ENCODE measurements at places on chromosomes 16 and 17.

- no peak for DNase-seq
These were observed 8.8 kb downstream of the RPL19 start for GRCh38 chr17:39208893-39209292.

GRCh38 chr17:10036511-10037061 lies 131.5 kb upstream of the RCVRN start:
- no peak for DNase-seq

GRCh38 chr16:5706211-5706610 lies 608.6 kb upstream of the EEF2KMT start:
- DNase-seq: no peak

- no peak for DNase-seq
These were observed 288.5 kb downstream of the CDH13 start for GRCh38 chr16:82915139-82915824.

GRCh38 chr17:5822281-5823060 lies 238.2 kb upstream of the NLRP1 start:
- DNase-seq: peak; percentile 70

DNA sequence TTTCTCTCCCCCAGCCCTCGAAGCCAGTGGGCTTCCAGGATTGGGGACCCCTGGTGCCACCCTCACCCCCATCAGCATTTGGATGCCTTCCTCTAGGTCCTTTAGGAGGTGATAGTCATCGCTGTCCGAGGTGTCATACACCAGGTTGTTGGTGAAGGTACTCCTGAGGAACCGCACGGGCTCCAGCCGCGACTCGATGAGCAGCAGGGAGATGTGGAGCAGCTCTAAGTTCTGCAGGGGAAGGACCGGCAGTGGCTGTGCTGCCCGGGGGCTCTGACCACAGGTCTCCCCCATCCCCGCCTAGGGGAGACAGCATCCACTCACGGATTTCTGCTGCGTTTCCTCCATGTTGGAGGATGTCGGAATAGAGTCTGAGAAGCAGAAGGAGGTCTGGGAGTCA lies 962 bp downstream of the CSHL1 start:
- no peak for DNase-seq

Measured in osteocyte (in vitro differentiated cells).